Stimulated activated naive CD8-positive, alpha-beta T cell treated with anti-CD3 and anti-CD28 coated beads, Interleukin-15, amount 100 ng/mL, for 72 hours (primary cell): ENCODE measurements at places on chromosomes 5 and 9.

GRCh38 chr5:78568212-78568611 is 80.4 kb downstream of the LHFPL2 start:
- DNase-seq: no peak

- no peak for DNase-seq
Observed at GRCh38 chr5:175823731-175824525, 47.5 kb upstream of the CPLX2 start.

DNA sequence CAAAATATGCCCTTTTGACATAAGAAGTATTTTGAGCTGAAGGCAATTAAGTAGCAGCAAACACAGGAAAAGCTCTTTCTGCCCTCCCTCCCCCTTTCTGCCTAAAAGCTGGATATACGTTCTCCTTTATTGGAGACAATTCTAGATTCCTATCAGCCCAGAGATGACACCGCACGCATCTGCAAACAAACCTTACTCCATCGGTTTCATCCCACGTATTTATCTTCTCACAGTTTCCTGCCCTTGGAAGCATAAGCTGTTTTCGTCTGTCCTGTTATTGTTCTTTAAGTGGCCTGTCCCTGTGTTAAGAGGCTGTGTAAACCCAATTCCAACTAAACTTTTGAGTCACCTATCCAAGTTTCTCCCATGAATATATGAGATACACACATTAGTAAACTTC is 11.8 kb downstream of the TBC1D9B start:
- no peak for DNase-seq

DNA sequence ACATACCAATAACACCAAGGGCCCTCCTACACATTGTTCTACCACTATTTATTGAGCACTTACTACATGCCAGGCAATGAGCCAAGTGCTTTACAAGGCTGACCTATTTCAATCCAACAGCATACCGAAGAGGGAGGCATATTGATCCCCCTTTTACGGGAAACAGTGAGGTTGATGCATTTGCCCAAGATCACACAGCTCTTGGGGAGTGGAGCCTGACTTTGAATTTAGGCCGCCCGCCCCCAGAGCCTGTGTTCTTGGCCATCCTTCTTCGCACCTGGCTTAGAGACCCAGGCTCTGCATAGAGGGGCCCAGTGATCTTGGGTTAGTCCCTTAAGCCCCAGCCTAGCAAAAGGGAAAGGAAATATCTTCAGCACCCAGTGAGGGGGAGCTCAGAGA is 158.1 kb upstream of the IER5L start:
- no peak for DNase-seq

GRCh38 chr5:133744051-133744959 is 132.0 kb upstream of the FSTL4 start:
- no peak for DNase-seq

DNA sequence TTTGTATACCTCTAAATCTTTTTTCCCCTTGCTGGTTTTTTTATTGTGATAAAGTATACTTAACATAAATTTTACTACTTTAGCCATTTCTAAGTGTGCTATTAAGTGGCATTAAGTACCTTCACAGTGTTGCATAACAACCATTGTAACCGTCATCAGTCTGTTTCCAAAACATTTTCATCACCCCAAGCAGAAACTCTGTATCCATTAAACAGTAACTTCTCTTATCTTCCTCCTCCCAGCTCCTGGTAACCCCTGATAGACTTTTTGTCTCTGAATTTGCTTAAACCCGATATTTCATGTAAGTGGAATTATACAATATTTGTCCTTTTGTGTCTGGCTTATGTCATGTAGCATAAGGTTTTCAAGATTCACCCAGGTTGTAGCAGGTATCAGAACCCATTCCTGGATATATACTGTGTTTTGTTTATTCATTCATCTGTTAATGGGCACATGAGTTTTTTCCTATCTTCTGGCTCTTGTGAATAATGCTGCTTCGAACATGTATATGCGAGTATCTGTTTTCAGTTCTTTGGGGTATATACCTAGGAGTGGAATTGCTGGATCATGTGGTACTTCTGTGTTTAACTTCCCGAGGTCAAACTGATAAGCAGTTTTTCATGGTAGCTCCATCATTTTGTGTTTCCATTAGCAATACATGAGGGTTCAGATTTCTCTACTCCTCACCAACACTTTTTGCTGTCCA is 66.4 kb downstream of the EHMT1 start:
- DNase-seq: no peak

DNA sequence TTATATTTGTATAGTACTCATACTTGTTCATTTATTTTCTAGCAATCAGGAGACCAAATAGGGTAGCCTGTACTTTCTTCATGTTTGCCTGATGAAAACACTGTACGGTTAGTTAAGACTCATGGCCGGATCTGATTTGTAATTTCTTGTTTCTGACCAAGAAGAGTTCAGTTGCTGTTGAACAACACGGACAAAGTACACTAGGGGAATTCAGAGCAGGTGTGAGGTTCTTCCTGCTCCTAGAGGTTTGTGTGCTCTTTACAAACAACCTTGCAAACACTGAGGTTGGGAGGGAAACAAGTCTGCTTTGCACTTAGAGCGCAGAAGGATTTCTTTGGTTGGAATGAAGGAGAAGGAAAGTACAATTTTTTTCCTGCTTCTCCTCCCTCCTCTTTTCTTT is 69.7 kb downstream of the TRIO start:
- no peak for DNase-seq

DNA sequence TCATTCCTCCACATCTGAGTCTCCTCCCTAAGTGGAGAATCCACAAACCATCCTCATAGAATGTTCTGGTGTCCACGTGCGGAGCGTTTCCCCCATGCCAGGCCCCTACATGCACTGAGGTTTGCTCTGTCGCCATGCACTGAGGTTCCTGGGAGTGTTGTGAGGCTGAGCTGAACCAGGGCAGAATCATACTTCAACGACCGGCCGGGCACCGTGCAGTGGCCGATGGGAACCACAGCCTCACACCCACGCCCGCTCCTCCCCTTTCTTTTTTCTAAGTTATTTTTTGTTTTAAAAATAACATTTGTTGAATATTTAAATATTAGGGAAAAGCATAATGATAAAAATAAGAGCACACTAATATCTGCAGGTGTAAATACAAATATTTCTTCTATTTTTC is 260.4 kb upstream of the IRX4 start:
- DNase-seq: no peak

DNA sequence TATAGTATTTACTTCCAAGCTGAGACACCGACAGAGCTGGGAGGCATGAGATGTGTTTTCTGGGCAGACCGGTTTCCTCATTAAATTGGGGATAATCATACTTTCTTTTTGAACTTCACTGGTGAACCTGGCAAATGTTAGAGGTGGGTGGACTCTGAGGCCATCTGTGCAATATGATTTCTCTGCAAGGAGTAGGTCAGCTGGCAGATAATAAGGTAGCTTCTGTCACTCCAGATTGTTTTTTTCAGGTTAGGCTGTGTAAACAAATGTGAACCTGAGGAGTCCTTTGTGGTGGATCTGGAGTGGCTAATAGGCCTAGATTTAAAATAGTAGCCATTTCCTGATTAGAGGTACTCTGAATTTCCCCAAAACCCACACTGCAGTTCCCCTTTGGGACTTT is 75.4 kb upstream of the S1PR3 start:
- DNase-seq: no peak

DNA sequence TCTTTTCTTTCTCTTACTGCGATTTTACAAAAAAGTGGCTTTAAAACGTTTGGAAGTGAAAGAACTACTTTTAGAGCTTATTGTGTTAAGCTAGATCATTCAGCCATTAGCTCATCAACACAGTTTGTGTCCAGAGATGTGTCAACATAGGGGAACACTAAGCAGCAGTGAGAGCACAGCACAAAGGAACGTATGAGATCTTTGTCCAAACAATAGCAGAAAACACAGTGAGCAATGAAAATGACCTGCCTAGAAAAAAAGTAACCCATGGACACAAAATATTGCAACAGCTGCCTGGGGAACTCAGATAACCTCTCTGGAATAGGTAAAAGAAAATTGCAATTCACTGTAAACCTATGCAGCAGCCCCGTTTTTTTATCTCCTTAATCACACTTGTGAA is 372.5 kb downstream of the ARHGEF28 start:
- no peak for DNase-seq

- no peak for DNase-seq
Observed at GRCh38 chr5:144135113-144135762, 35.2 kb downstream of the YIPF5 start.

DNA sequence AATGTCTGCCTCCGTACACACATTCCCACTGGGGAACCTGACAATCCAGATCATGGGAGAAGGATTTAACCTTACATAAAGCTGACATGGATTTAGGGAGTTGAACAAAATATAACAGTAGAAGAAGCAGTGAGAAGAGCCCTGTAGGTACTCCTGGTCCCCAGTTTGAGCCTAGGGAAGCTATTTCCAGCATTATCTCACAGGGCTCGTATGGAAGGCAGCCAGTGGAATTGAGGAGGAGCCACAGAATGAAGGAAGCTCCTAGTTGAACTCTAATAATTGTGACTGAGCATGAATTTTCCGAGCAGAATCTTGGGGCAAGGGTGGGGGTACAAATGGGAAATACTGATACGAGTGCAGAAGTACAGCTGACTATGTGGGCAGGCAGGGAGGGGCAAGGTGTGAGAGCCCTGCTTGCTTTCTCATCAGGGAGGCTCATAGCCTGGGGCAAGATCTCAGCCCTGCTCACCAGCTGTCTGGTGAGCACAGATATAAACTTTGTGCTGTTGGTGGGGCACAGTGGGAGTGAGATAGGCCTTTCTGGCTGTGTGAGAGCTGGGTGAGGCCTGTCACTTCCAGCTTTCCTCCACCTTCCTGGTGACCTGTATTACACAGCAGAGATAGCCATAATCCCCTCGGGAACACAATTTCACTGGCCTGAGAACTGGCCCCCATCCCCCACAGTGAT is 290.7 kb upstream of the IL12B start:
- DNase-seq: no peak

- DNase-seq: no peak
Observed at GRCh38 chr5:34047774-34048572, 5.0 kb upstream of the C1QTNF3 start.

- no peak for DNase-seq
Observed at GRCh38 chr5:74042959-74043358, 417.0 kb downstream of the ARHGEF28 start.

DNA sequence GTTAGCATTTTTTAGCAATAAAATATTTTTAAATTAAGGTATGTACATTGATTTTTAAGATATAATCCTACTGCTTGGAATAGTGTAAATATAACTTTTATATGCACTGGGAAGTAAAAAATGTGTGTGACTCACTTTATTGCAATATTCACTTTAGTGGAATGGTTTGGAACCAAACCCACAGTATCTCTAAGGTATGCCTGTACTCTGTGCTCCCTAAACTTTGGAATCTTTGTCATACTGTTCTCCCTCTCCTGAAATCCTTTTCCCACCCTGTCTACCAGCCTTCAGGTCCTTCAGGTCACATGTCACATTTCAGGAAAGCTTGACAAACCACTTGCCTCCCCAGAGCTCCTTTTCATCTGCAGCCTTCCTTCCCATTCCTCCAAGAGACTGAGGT is 308.7 kb downstream of the SPOCK1 start:
- no peak for DNase-seq

GRCh38 chr9:34426347-34427074 is 31.9 kb downstream of the FAM219A start:
- no peak for DNase-seq

- no peak for DNase-seq
Observed at GRCh38 chr5:93793159-93793781, 51.9 kb upstream of the POU5F2 start.

GRCh38 chr5:91641730-91642350 is 258.7 kb upstream of the ARRDC3 start:
- no peak for DNase-seq

DNA sequence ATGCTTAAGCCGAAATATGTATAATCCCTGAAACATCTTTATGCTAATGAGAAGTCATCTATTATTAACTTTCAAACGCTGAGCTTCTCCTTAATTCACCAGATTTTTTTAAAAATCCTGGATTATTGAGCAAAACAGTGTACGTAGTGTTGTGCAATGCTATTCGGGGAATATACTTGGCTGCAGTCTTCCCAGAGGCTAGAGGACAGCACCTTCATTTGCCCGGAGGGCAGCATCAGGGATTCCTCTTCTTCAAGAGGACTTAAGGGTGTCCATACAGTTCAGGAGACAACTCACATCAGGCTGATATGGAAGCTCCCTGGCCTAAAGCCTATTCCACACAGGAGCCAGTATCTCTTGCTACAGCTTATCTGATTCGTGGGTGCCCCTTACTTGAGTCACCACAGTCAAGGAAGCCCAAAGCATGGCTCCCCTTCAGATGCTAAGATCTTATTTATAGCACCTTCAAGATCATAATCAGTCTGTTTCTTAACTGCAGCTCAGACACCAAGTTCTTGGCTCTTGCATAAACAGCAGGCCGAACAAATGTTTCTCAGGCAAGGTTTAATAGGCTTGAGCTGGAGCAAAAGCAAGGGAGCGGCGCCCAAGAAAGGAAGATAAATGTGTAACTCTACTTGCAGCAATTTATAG is 29.4 kb downstream of the NUTM2F start:
- DNase-seq: no peak

DNA sequence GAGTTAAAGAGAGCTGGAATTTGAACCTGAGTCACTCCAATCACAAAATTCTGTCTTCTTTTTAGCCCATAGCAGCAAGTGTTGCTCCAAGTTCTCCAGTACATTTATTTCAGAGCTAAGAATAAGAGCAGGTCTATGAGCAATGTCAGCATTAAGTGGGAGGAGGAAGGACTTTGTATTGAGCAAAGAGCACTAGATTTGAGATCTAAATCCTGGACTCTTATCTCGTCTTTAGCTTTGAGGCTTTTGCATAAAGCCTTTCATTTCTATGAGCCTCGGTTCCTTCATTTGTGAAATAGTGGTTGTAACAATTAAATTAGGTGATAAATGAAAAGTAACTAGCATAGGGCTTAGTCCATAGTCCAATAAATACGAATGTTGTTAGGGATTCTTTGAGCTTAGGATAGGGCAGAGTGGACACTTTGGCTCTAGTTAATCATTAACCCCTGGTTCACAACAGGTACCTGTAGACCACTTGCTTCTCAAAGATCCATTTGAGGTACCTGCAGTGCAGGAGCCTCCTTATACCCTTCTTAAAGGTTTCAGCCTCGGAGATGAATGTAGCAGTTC is 464.1 kb upstream of the KLF4 start:
- no peak for DNase-seq

DNA sequence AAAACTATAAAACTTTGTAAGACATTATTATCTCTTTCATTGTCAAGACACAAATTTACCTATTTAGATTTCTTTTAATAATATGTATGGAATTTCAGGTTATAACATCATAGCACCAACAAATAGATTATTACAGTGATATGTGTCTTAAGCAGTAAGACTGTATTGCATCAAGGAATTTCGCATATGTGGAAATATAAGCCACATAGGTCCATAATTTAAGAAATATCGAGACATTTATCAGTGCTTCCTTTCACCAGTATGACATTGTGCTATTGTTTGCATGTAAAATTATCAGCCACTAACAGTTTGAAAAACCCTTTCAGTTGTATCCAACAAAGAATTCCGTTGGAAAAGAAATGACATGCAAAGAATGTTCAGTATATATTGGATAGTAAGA is 186.7 kb upstream of the RASA1 start:
- no peak for DNase-seq

- DNase-seq: no peak
Observed at GRCh38 chr5:158525663-158526062, 574.1 kb downstream of the EBF1 start.
